T-helper 2 cell treated with Interferon-gamma antibody and Interleukin-4, amounts not matched to agents 5 μg/mL and 100 μg/mL, for 36 hours (primary cell): ENCODE measurements at places on chromosomes 12 and 14.

- DNase-seq = no peak
Observed at GRCh38 chr12:103851127-103851526, 10.1 kb upstream of the NT5DC3 start.

GRCh38 chr14:75143761-75144527 lies 17.1 kb upstream of the NEK9 start:
- no peak for DNase-seq

GRCh38 chr12:106136263-106136662 lies 2.5 kb downstream of the NUAK1 start:
- DNase-seq = peak; percentile 53

GRCh38 chr14:45073231-45073879 lies 10.6 kb upstream of the PRPF39 start:
- no peak for DNase-seq

- DNase-seq = no peak
Observed at GRCh38 chr14:37142835-37143401, 29.5 kb downstream of the SLC25A21 start.

DNA sequence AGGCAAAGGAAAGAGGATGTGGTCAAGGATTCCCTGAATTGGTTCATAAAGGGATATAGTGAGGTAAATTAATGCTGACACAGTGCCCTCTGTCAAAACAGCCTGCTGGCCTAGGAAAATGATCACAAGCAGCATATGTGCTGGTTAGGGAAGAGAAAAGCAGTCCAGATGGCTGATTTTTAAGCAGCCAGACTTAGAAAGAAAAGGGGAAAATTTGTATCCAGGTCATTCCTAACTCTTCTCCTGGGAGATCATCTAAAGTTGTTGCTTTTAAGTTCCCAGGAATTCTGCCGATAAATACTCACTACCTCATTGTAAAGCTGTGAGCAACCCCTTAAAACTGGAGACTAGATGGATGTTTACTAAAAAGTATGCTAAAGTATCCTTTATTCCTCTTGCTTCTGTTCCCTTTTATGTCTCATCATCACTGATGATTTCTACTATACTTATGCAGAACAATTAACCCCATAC lies 46.4 kb upstream of the CNOT2 start:
- no peak for DNase-seq

DNA sequence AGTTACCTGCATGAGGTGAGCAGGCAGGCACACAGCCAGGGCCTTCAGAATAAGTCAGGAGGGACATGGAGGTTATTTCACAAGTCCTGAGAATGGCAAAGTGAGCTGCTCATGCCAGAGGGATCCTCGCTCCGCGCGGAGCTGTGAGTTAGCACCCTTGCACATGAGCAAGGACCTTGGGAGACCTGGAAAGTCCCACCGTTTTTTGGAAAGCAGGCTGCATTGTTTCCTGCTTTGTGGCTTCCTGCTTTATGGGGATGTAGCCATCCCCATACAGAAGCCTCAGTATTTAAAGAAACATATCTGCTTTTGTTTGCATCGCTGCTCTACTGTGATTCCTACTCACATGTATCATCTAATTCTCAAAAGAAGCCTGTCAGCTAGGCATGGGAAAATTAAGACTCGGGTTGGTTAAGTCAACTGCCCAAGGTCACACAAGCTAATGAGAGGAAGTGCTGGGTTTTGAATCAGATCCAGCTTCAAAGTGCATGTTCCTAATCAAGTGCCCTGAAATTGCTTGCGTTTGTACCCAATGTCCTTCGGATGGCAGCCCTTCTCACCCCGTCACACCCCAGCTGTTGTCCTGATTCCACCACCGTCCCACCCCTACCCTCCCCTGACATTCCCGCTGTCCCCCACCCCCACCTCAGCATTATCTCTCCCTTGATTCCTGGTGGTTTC lies 106.2 kb downstream of the CRACR2A start:
- DNase-seq = no peak

DNA sequence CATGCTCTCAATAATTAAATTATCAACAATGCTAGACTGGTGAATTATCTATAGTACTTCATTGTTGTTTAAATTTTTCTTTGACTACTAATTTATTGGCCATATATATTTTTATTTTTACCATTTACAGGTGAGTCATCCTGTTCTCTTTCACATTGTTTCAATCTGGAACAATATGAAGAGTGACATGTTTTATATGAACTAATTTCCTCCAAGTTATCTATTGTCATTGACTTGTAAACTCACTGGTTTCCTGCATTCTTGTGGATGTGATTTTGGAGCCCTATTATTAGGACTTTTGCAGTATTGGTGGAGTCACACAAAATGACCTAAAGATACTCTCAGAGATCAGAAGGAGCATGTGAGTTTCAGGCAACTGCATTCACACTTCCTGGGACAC lies 297.7 kb downstream of the AEBP2 start:
- DNase-seq = no peak

GRCh38 chr12:59401862-59402261 lies 194.0 kb upstream of the SLC16A7 start:
- DNase-seq = no peak

- no peak for DNase-seq
Observed at GRCh38 chr12:13104409-13104808, 942 bp upstream of the GSG1 start.
